ENCODE measurements at places on chromosomes 4 and X.

GRCh38 chr4:83178029-83178428 lies 63.5 kb upstream of the PLAC8 start:
- DNase-seq = no peak

GRCh38 chr4:75302648-75303047 lies 211.6 kb downstream of the RCHY1 start:
- DNase-seq = no peak

GRCh38 chrX:20969565-20969964 lies 404.7 kb upstream of the CNKSR2 start:
- DNase-seq = no peak

DNA sequence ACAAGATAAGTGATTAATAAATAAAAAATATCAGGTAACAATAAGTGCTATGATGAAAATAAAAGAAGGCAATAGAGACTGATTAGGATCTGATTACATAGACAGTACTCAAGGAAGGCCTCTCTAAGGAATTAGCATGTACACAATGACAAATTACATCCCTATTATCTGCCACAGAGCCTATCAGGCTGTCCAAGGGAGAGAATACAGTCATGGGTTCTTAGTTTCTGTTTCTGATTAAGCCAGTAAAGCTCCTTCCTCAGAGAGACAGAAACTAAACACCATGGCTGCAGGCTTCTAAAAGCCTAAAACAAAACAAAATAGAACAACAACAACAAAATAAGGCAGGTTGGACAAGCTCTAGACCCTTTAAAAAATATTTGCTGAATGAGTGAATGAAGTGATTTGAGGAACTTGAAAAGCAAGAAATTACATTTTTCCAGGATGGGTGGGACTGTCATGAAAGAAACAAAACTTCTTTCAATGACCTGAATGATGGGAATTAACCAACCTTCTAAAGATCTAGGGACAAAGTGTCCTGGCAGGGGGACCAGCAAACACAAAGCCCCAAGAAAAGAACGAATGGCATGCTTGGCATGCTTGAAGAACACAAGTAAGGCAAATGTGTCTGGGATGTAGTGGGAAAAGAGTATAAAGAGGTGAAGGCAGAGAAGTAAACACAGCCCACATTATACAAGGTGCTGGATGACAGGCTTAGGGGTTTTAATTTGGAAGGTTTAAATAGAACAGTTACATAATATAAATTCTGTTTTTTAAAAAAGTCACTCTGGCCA lies 44.1 kb downstream of the NAA11 start:
- DNase-seq = no peak

- DNase-seq = no peak
Measured at GRCh38 chrX:153520287-153520917, 3.0 kb downstream of the ATP2B3 start.

- no peak for DNase-seq
Measured at GRCh38 chrX:80004458-80004857, 10.1 kb upstream of the TBX22 start.

Measured in activated gamma-delta T cell treated with Interleukin-2 at 50 U/mL for 16 hours (primary cell).